ENCODE measurements at places on chromosomes 11 and 22.

- DNase-seq, result no peak
Observed at GRCh38 chr11:72534371-72535193, 100.3 kb upstream of the CLPB start.

GRCh38 chr22:24489011-24489410 is 6.1 kb upstream of the UPB1 start:
- DNase-seq, result no peak

DNA sequence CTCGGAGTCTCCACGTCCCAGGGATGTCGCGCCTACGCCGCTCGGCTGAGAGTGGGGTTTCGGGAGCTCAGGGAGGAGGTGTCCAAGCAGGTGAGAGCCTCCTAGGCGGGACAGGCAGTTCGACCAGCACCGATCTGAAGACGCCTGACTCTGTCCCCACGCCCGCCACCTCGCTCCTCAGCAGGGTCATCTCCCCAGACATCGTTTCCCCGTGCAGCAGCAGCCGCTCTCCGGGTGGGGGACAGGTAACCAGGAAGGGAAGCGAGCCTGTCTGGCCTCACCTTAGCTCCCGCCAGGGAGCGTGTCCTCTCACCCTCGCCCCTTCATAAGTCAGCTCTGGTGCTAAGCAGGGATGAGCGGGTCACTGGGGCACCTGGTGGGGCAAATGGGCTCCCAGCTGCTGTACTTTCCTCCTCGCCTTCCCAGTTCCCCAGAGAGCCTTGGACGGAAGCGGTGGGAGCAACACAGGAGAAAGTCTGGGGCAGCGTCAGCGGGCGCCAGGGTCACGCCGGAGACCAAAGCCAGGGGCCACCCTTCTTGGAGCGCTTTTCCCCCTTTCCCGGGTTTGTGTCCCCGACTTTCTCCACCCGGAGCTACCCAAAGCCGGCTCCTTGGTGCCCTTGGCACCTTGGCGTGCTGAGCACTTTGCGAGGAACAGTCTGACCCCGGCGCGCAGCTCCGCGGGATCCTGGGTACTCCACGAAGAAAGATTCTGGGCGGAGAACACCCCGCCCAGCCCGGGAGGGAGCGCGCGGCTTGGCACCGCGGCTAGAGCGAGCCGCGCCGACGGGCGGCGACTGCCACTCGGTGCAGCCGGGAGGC is 1.6 kb downstream of the SPON1 start:
- DNase-seq, result no peak

DNA sequence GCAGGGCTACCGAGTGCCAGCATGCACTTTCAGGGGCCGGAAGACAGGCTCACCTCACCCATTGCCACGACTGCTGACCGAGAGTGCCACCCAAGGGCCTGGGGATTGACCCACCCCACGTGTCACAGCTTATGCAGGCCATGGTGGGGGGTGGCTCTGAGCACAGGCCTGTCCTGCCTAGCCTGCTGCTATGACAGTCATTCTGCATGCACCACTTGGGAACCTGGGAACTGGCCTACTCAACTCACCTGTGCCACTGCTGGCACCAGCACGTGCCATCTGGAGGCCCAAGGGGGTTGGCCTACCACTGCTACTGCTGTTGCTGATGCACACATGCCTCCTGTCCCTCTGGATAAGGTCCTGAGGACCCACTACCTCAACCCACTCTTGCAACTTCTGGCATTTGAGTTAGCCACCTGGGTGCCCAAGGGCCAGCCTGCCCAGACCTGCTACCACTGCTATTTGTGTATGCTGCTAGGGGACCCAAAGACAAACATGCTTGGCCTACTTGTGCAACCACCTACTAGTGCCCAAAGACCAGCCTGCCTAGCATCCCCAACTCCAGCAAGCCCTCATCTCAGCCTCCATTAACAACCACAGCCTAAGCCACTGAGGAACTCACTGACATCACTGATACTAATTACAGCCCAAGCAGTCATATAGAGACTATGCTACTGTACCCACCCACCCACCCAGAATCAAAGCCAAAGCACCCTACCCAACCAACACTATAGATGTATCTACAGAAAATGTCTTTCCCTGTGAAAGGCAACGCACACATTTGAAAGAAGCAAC is 59.0 kb upstream of the NARS2 start:
- no peak for DNase-seq

- DNase-seq, result no peak
Observed at GRCh38 chr11:80383655-80384054, 942.8 kb upstream of the TENM4 start.

- DNase-seq, result no peak
Observed at GRCh38 chr11:39221550-39222138, 2237.8 kb downstream of the LRRC4C start.

GRCh38 chr22:33894036-33894435 is 26.2 kb downstream of the LARGE1 start:
- no peak for DNase-seq

Data from activated T-helper 1 cell treated with anti-CD3 and anti-CD28 coated beads, Interleukin-12 subunit alpha, Interleukin-12 subunit beta, Interleukin-2, Interleukin-4 antibody, amounts not matched to agents 30 ng/mL and 10 ng/mL and 1 ng/mL, durations not matched to agents 14 hours and 24 hours and 36 hours (primary cell).